Esophagus muscularis mucosa (tissue), 4 donors: ENCODE measurements at places on chromosomes 6 and 20. TPM values are rescaled to one million over a fixed set of nuclear protein-coding genes. Genes with fewer than 3 reads are reported as not detected.

EEF1A2 gene
- total RNA-seq = 1.7 TPM

TRIM39 gene
- total RNA-seq = 22.0 TPM

GRCh38 chr20:47334022-47334551 is 22.4 kb downstream of the ZMYND8 start:
- peaks cover 93% of the 10 kb centered on the region for H3K4me1 ChIP-seq
- H3K4me3 ChIP-seq = peak overlapping the region; percentile 16
- DNase-seq = no peak
- H3K36me3 ChIP-seq = peaks cover 15% of the 10 kb centered on the region

- no peak overlapping the region for H3K4me3 ChIP-seq
- H3K27me3 ChIP-seq = no peaks in the 10 kb centered on the region
- no peak overlapping the region for H3K27ac ChIP-seq
- no peak for DNase-seq
- no peaks in the 10 kb centered on the region for H3K4me1 ChIP-seq
Measured at GRCh38 chr6:166830185-166830890, 126.0 kb downstream of the RNASET2 start.

GRCh38 chr6:130381459-130382380 is 15.9 kb downstream of the TMEM200A start:
- no peak overlapping the region for H3K4me3 ChIP-seq
- no peaks in the 10 kb centered on the region for H3K27me3 ChIP-seq
- no peaks in the 10 kb centered on the region for H3K36me3 ChIP-seq
- no peaks in the 10 kb centered on the region for H3K4me1 ChIP-seq

GRCh38 chr6:160358225-160359119 is 10.3 kb downstream of the SLC22A3 start:
- peaks cover 17% of the 10 kb centered on the region for H3K4me1 ChIP-seq
- H3K27me3 ChIP-seq = no peaks in the 10 kb centered on the region
- H3K4me3 ChIP-seq = no peak overlapping the region
- no peak overlapping the region for H3K27ac ChIP-seq
- H3K36me3 ChIP-seq = no peaks in the 10 kb centered on the region
- DNase-seq = no peak

DNA sequence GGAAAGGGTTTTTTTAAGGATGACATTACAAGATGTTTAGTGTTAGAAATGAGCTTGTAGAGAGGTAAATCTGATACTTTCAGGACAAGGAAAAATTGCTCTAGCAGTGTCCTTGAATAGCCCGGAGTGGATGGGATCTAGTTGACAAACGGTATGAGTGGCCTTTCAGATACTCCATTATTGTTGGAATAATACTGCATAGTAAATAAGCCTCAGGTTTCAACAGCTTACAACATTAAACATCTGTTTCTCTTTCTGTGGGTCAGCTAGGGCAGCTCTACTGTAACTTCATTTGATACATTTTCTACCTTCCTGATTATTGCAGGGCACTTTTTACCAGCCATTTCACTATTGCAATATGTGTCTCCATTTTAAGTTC is 118.0 kb downstream of the B3GAT2 start:
- no peaks in the 10 kb centered on the region for H3K36me3 ChIP-seq
- H3K27me3 ChIP-seq = no peaks in the 10 kb centered on the region
- H3K4me1 ChIP-seq = no peaks in the 10 kb centered on the region
- H3K4me3 ChIP-seq = no peak overlapping the region
- no peak overlapping the region for H3K27ac ChIP-seq

- H3K27me3 ChIP-seq = no peaks in the 10 kb centered on the region
- no peak for DNase-seq
- peaks cover 12% of the 10 kb centered on the region for H3K36me3 ChIP-seq
- peaks cover 98% of the 10 kb centered on the region for H3K4me1 ChIP-seq
- no peak overlapping the region for H3K4me3 ChIP-seq
Measured at GRCh38 chr6:108578595-108579327, 18.0 kb downstream of the FOXO3 start.

- H3K27me3 ChIP-seq = no peaks in the 10 kb centered on the region
- H3K4me1 ChIP-seq = no peaks in the 10 kb centered on the region
- no peak overlapping the region for H3K4me3 ChIP-seq
- no peak for DNase-seq
- no peaks in the 10 kb centered on the region for H3K36me3 ChIP-seq
Measured at GRCh38 chr6:143410859-143411270, 39.6 kb downstream of the ADAT2 start.

DNA sequence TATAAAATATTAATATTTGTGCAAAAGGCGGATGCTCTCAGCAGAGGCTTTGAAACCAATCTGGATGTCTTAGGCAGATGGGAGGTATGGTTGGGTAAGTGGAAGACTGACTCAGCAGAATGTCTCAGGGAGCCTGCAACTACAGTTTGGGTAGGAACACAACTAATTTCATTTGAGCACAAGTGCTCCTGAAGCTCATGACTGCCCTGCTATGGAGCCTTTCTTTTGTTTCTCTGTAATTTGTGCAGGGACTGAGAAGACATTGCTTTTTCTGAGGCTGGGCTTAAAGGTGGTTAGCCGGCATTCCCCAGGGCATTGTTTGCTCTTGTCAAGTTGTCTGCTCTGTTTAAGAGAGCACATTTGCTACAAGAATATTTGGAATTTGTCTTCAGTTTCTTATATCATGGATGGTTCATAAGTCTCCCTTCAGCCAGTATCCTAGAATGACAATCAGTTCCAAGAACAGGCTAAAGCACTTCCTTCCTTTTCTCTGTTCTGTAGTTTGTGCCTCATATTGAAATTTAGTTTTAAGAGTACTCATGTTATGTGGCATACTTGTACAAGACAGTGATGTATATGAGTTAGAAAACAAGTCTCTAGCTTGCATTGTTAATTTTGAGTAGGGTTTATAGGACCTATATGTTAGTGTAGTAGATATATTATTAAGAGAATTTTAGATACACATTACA is 208.3 kb downstream of the ZFAND3 start:
- no peaks in the 10 kb centered on the region for H3K36me3 ChIP-seq
- H3K27ac ChIP-seq = no peak overlapping the region
- DNase-seq = no peak
- peaks cover 31% of the 10 kb centered on the region for H3K4me1 ChIP-seq

DNA sequence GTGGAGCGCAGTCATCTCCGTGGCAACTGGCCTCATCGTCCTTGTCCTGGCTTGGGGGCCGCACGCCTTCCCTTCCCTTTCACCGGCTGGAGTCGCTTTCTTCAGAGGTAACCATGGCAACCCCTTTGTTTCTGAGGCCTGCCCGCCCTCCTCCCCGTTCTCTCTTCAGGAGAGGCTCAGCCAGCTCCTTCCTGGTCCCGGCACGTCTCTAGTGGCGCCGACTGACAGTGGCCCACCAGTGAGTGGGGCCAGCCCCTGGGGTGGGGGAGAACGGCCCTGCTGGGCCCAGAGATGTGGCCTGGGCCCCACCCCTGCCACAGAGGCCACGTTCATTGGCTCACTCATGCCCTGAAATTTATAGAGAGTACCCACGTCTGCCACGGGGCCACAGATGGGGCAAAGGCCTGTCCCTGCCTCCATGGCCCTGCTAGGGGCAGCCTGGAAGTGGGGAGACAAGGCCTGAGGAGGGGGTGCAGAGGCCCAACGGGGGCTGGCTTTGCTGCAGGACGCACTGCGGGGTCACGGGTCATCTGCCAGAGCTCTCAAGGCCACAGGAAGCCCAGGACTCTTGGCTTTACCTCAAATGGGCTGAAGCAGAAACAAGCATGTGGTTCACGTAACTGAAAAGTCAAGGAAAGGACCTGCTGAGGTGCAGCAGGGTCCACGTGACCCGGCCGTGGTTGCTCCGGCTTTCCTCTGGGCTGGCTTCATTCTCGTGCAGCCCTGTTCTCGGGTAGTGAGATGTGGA is 1.4 kb upstream of the OSBPL2 start:
- no peaks in the 10 kb centered on the region for H3K27me3 ChIP-seq
- H3K27ac ChIP-seq = no peak overlapping the region
- no peaks in the 10 kb centered on the region for H3K36me3 ChIP-seq

RAB22A gene
- total RNA-seq = 22.0 TPM

DNA sequence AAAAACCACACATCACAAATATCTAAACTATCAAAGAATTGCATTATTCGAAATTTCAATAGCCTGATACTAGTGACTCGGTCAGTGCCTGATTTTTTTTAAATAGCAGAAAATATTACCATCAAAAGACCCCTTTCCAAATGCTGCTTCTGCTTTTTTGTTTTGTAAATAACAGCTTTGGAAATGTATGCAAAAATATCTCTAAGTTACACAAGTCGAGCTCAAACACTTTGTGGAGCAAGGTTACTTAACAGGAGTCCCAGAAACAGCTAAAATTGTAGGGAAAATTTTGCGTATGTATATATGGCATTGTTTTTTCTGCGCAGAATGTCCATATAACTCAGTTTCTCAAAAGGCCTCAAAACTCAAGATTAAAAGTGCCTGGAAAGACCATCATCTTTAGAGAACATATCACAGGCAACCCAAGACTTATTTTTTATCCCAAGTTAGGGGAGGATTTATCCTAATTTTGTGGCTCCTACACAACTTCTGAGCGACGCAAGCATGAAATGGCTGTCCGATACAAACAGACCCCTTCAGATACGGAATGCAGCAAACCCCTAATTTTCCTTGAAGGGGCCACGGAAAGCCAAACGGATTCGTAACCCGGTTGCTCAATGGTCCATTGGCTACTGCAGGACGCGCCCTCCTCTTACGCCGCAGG is 1.3 kb downstream of the CEP85L start:
- DNase-seq = no peak
- H3K36me3 ChIP-seq = no peaks in the 10 kb centered on the region
- H3K27me3 ChIP-seq = no peaks in the 10 kb centered on the region
- peak overlapping the region; percentile 94 for H3K27ac ChIP-seq

- no peaks in the 10 kb centered on the region for H3K36me3 ChIP-seq
- no peaks in the 10 kb centered on the region for H3K4me1 ChIP-seq
- no peaks in the 10 kb centered on the region for H3K27me3 ChIP-seq
Measured at GRCh38 chr20:7540923-7541322, 399.3 kb downstream of the HAO1 start.

DNA sequence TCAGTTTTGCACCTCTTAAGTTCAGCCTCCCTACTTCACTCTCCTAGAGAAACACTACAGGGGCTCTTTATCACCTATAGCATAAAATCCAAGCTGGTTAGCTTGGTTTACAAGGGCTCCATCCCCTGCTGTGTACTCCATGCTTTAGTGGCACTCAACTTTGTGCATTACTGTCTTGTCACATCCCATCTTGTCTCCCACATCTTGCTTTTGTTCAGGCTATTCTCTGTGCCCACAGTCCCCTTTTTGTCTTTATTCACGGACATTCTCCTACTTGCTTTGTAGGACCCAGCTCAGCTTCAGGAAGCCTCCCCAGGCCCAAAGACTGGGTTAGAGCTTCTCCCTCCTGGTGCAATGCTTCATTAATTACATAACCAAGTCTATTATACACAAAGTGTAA is 107.9 kb upstream of the SPACA1 start:
- no peaks in the 10 kb centered on the region for H3K36me3 ChIP-seq
- no peak overlapping the region for H3K27ac ChIP-seq
- H3K4me3 ChIP-seq = no peak overlapping the region
- H3K4me1 ChIP-seq = peaks cover 7% of the 10 kb centered on the region

DNA sequence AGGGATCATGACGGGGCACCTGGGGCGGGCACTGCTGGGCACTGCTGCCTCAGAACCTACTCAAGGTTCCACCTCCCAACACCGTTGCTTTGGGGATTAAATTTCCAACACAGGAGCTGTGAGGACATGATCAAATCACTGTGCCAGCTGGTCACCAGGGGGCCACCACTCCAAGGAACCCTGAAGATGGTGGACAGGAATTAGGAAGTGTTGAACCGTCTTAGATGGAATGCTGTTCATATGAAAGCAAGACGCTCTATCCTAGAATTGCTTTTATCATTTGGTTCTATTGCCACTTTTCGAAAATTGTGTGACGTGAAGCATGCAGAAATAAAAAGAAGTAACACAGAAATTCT is 140.3 kb downstream of the DLL1 start:
- DNase-seq = no peak
- H3K36me3 ChIP-seq = no peaks in the 10 kb centered on the region
- peaks cover 38% of the 10 kb centered on the region for H3K4me1 ChIP-seq
- no peak overlapping the region for H3K27ac ChIP-seq

- no peak overlapping the region for H3K27ac ChIP-seq
- no peaks in the 10 kb centered on the region for H3K36me3 ChIP-seq
- no peaks in the 10 kb centered on the region for H3K27me3 ChIP-seq
- no peak for DNase-seq
- no peak overlapping the region for H3K4me3 ChIP-seq
Measured at GRCh38 chr6:4916954-4917561, 86.8 kb downstream of the RPP40 start.

GRCh38 chr6:25288518-25288917 is 9.3 kb downstream of the CARMIL1 start:
- no peaks in the 10 kb centered on the region for H3K36me3 ChIP-seq
- no peaks in the 10 kb centered on the region for H3K27me3 ChIP-seq
- no peak for DNase-seq

GRCh38 chr6:50720623-50721022 is 7.3 kb downstream of the TFAP2D start:
- H3K27me3 ChIP-seq = peaks cover 16% of the 10 kb centered on the region
- no peak overlapping the region for H3K27ac ChIP-seq
- DNase-seq = no peak

DNA sequence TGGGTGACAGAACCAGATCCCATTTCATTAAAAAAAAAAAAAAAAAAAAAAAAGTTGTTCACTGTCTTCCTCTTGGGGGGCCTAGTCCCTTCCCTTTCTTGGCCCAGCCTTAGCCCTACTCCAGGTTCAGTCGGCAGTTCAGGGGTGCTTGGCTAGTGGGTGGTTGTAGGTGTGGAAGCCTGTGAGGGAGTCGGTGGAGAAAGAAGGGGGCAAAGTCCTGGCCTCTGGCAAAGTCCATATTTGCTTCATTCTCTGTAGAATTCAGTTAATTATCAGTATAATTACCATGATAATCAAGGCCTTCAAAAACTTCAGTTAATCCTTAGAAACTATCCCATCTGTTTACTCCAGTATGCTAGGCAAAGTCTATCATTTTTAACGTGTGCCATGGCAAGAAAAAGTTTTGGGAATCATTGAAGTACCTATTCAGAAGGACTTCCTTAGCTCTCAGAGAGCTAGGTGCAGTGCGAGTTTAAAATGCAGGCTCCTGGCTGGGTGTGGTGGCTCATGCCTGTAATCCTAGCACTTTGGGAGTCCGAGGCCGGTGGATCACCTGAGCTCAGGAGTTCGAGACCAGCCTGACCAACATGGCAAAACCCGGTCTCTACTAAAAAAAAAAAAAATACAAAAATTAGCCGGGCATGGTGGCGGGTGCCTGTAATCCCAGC is 205.7 kb upstream of the ARG1 start:
- no peaks in the 10 kb centered on the region for H3K36me3 ChIP-seq
- DNase-seq = no peak
- H3K4me1 ChIP-seq = no peaks in the 10 kb centered on the region
- H3K27ac ChIP-seq = no peak overlapping the region
- no peaks in the 10 kb centered on the region for H3K27me3 ChIP-seq
- no peak overlapping the region for H3K4me3 ChIP-seq

DNA sequence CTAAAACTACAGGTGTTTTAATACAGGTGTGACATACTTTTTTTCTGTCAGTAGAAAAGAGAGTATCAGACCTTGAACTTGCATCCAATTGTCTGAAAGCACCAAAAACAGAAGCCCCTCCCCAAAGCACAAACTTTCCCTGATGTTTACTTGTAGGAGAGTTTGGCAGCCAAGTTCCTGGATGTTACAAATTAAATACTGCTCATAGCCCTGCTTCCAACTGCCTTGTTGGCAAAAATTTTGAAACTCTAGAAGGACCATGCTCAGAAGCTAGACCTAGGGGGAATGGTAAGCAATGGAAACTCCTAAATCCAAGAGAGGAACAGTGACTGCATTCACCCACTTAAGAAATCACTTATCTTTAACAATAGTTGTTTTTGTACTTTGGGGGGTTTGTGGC is 17.0 kb upstream of the ARG1 start:
- DNase-seq = no peak
- no peak overlapping the region for H3K27ac ChIP-seq
- no peak overlapping the region for H3K4me3 ChIP-seq
- no peaks in the 10 kb centered on the region for H3K4me1 ChIP-seq
- H3K36me3 ChIP-seq = no peaks in the 10 kb centered on the region

PHF1 gene
- total RNA-seq = 68.5 TPM
